ENCODE measurements at places on chromosomes 12 and 14. TPM values are rescaled to one million over a fixed set of nuclear protein-coding genes. Genes with fewer than 3 reads are reported as not detected.

ARHGAP9 gene
- 4.5 TPM for polyA plus RNA-seq

KRT86 gene
- 0.30 TPM for polyA plus RNA-seq

DNA sequence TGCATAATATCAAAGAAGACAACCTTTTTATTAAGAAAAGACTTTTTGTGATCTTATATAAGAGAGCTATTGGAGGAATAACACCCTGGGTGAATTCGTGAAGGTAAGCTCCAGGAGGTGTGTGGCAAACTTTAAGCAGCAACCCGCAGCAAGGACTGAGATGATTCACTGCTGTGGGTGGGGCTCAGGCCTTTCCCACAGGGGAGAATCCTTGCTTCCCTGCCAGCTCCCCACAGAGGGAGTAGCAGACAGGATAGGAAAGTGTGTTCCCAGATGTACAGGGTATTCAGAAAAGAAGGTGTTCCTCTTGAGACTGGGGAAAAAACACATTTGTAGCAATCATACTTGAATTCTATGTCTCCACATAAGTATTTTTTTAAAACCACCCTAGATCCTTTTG lies 9.2 kb downstream of the NDUFA12 start:
- no peak for DNase-seq

GRCh38 chr14:101399737-101400517 lies 161.4 kb upstream of the DIO3 start:
- no peak for DNase-seq

DNA sequence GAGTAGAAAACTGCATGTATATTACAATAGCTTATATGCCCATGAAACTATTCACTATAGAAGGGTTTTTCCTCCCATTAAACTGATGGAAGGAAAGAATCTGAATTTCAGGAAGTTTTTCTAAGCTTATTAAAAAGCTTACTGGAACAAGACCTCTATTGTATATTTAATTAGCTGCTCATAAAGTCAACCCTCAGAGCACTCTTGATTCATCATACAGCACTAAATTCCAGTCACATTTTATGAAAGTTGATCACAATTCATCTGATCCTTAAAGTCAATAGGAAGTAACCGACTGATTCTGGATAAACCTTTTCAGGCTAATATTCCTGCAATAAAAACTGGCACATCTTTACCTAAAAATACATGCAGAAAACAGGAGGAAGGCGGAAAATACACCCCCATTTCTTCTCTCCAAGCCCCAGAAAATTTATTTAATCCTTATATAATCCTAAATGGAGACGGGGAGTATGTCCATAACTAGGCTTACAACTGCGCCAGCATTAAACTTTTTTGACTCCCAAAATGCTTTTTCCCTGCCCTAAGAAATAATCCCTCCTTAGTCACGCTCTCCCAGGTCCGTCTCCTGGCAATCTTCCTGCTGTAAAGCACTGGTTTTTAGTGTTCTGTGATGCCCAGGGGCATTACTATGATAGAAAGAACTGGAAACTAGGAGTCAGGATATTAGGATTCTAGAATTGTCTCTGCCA lies 35.3 kb downstream of the DICER1 start:
- DNase-seq: no peak

DNA sequence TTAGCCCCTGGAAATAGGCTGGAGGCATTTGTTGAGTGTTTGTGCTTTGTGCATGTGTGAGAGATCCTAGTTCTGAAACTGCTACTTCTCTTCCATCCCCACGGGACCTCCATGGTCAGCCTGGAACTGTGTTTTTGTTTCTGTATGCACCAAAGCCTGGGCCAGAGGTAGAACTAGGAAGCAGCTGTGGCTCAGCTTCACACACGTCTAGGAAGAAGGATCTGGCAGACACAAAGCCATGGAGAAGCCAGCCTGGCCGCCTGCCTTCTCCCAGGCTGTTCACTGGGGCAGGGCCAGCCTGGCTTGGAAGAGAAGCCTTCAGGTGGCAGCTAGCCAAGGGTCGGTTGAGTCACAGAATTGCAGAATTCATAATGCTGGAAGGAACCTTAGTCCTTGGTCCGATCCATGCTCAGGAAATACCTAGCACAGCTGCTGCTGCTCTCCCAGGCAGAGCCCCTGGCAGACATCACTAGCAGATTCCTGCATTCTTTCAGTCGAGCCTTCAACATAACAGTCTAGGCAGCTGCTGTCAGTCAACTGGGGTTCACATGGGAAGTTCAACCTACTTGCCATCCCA lies 27.0 kb downstream of the RIN3 start:
- DNase-seq: peak; percentile 15

DNA sequence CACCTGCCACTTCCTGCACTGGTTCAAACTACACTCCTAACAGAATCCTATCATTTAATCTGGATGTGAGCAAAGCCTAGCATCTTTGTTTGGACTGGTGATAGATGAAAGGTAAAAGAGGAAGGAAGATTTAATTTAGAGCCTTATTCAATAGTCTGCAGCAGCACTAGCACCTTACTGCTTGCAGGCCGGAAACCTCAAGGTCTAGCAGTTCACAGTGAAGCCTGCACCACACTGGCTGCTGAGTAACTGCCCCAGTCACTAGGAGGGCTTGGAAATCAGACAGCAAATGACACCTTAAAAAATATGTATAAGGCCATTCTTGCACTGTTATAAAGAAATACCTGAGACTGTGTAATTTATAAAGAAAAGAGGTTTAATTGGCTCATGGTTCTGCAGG lies 358.0 kb downstream of the DAD1 start:
- DNase-seq: no peak

- DNase-seq: no peak
These were observed 796 bp upstream of the POP5 start for GRCh38 chr12:120581998-120582397.

All from GM23338 (cell line).